NCI-H187 (cell line): ENCODE measurements at places on chromosomes 7 and 10.

GRCh38 chr10:70673929-70674559, 1.7 kb downstream of the ADAMTS14 start:
- no peak for DNase-seq

DNA sequence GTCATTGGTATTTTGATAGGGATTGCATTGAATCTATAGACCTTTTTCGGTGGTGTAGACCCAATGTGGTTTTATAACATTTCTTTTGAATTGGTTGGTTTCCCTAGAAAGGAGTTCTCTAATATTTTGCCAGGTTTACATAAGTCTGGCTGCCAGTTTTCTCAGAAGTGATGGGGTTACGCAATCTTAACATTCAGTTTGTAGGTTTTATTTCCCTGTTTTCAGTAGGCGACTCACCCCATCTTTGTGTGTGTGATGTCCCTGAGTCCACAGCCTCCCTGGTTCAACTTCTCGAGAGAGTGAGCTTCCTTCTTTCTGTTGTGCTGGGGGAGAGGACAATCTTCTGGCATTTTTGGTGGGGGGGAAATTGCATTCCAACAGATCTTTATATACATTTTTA, 9.6 kb upstream of the KIF5B start:
- DNase-seq = no peak

DNA sequence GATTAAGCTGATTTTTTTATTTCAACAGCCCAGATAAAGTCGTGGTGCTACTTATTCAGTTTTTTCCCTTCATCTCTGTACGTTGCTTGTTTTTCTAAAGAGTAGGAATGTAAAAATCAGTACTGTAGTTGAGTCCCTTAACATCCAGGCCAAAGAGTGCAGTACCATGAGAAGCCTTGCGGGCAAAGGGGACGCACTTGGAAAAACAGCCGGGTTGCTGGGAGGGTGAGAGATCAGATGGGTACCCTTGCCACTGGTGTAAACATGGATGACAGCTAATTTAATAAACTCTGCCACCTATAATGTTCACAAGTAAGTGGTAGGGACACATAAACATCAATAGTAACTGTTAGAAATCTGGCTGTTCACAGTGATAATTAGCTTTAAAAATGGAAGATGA, 175.9 kb downstream of the POU6F2 start:
- DNase-seq = no peak

DNA sequence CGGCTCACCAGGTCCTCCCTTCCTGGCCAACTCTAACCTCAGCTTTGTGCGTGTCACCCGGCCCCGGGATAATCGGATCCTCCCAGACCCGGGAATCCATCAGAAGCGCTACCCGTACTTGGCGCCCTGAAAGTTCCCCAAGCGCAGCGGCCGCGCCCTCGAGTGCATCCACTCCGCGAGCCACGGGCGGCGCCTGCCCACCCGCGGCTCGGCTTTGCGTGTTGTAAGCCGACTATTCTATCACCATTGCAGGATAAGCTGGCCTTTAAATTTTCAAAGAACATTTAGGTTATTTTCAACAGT, 35.7 kb upstream of the EBLN1 start:
- no peak for DNase-seq

DNA sequence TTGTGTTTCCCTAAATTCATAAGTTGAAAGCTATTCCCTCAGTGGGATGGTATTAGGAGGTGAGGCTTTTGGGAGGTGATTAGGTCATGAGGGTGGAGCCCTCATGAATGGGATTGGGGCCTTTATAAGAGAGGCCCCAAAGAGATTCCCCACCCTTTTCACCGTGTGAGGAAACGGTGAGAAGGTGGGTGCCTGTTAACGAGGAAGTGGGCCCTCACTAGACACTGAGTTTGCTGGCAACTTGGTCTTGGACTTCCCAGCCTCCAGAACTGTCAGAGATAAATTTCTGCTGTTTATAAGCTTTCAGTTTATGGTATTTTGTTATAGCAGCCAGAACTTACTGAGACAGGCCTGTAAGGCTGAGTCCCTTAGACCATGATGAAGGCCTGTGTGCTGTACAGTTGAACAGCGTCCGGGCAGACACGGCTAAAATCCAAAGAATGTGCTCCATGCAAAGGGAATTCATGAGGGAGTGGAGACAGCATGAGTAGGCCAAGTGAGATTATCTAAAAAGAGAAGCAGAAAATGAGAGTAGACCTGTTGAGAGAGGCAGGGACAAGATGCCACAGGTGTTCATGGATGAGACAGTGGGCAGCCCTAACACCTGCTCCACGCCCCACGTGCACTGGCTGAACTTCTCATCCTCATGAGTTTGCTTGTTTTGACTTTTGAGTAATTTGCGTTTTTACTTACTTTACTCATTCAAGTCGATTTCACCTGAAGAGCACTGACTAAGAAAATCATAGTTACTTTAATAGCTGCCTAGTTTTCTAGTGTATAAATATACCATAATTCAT, 66.9 kb upstream of the SFMBT2 start:
- no peak for DNase-seq

GRCh38 chr10:126433351-126433750, 45.1 kb upstream of the ADAM12 start:
- DNase-seq = no peak

DNA sequence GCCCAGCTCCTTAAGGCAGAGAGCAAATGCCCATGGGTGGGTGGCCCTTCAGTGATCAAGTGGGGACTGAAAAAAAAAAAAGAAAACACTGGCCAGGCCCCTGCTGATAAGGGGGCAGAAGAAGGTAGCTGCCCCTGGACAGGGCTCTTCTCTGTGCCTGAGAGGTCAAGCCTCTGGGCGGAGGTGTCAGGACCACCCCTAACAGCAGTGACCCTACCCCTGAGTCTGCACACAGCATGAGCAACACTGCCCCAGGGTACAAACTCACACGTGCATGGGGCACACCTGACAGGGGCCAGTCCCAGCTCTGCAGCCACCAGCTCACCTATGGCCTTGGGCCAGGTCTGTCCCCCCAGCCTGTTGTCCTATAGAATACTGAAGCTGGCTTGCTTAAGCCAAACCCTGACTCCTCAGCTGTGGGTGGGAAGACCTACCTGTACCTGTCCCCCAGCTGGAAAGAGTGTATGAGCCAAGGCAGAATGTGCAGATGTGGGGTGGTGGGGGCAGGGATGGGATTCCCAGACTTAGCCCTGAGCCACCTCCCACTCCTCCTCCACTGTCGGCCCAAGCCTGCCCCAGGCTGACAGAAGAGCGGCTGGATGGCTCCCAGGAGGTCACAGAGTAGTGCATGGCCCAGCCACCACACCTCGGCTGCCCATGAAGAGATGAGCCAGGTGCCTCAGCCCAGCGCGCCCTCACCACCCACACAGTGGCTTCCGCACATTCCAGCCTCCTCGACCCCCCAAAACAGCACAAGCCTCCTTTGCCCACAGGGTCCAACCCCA, 23.7 kb downstream of the KCNH2 start:
- DNase-seq = no peak

- DNase-seq = no peak
Observed at GRCh38 chr7:100720671-100721504, 620 bp downstream of the EPO start.

DNA sequence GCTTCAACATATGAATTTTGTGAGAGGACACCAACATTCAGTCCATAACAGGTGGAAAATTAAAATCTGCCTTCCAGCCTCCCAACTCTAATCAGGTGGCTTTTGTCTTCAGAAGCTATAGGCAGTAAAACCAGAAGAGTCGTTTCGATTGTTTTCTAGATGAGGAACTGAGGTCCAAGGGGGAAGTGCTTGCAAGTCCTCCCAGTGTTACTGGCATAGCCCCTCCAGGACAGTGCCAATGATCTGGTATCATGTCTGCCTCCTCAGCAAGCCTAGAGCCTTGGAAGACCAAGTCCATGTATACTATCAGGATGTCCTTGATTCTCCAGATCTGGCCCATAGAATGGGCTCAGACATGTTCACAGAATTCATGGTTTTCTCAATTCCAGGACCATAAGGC, 16.9 kb downstream of the CYP26A1 start:
- DNase-seq = no peak

DNA sequence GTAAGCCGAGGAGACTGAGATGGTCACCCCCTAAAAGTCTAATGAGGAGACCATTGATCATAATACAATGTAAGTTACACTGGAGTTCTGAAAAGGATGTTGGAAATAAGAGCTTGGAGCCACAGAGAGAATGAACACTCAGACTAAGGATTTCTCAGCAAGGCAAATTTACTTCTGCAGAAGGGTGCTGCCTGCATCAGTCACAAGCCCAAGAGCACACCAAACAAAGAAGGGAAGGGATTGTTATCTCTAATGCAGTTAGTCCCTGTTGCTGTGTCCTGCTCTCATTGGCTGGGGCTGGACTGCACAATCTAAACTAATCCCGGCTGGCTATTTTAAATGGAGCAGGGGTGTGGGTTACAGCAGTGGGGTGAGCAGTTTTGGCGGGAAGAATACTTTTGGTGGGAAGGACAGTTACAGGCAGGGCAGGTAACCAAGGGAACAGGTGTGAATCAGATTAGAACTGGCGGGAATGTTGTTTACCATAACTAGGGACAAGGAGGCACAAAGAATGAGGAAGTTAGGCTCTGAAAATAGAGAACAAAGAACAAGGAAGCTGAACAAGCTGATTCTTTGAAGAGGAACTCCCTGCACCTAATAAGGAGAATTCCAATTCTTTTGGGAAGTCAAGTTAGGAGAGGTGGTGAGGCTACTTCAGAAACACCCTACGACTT, 30.3 kb upstream of the TRIM24 start:
- DNase-seq = no peak

DNA sequence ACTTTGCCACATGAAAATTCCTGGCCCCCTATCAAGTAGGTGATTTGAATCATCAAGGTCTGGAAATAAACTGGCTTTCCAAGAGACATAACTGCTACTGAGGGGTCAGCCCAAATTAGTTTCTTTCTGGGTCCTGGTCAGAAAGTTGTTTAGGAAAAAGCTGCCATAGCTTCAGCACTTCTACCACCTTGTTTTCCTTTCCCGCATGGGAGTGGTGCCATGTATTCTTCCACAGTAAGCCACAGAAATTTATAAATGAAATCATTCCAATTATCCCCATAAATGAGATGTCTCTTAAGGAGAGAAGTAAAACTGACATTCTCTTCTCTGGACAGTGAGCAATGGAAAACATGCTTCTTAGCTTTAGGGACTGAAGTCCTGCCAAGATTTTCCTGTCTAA, 80.8 kb downstream of the PHYHIPL start:
- DNase-seq = no peak

- DNase-seq = no peak
Observed at GRCh38 chr7:71598553-71598952, 466.6 kb downstream of the GALNT17 start.

- no peak for DNase-seq
Observed at GRCh38 chr10:83373671-83374070, 765.6 kb upstream of the GHITM start.

DNA sequence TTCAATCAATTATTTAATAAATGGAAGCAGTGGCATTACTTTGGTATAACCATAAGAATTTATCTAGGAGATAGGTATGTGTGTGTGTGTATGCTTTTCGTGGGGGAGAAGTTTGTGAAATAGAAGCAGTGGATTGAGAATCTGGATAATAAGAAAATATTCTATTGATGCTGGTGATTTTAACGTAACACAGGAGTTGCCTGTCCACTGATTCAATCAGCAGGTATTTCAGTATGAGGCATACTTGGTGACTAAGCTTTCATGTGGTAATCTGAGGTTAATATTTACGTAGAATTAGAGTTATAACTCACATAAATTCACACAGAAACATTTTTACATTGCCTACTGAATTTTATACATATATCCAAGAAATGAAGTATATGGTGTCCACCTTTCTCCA, 568.0 kb downstream of the ZWINT start:
- no peak for DNase-seq
